ENCODE measurements at places on chromosomes 11 and 22.

DNA sequence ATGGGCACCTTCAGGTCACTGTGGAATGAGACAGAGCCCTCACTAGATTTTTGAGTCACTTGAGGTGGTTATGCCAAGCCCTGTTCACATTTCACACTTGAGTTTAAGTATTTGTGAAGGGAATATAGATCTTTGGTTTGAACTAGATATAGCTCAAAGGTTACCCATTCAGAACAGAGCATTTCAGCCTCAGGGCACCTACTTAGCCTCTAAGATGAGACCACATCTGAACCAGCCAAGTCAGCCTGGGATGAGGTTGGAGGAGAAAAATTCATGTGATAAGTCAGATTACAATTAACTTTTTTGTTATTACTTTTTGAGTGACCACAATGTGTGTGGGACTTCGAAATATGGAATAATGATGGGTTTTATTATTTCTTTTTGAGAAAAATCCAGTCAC lies 127.8 kb downstream of the TEAD1 start:
- DNase-seq = no peak

DNA sequence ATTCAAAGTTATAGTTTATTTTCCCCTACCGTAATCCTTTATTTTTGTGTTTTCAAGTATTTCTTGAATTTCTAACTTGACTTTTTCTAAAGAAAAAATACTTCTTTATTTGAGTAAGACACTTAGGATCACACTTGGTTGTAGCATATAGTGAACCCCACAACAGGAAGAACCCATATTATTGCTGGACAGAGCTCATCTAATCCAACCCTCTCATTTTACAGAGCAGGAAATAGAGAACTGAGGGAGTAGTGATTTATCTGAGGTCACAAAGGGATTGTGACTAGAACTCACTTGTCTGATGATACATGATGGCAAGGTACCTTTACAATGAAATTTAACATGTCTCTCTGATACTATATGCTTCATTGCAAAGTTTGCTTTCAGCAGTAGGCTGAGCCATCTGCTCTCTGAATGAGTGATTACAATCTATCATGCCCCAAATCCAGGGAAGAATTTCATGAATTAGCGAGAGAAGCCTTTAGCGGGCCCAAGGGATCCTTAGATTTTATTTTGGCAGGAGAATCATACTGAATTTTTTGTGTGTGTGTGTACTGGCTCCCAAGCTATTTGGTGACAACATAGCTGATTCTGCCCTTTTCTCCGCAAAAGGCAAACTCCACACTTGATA lies 9.8 kb downstream of the SLC17A6 start:
- DNase-seq = no peak

GRCh38 chr11:111305876-111306275 lies 7.5 kb downstream of the POU2AF3 start:
- DNase-seq = no peak

DNA sequence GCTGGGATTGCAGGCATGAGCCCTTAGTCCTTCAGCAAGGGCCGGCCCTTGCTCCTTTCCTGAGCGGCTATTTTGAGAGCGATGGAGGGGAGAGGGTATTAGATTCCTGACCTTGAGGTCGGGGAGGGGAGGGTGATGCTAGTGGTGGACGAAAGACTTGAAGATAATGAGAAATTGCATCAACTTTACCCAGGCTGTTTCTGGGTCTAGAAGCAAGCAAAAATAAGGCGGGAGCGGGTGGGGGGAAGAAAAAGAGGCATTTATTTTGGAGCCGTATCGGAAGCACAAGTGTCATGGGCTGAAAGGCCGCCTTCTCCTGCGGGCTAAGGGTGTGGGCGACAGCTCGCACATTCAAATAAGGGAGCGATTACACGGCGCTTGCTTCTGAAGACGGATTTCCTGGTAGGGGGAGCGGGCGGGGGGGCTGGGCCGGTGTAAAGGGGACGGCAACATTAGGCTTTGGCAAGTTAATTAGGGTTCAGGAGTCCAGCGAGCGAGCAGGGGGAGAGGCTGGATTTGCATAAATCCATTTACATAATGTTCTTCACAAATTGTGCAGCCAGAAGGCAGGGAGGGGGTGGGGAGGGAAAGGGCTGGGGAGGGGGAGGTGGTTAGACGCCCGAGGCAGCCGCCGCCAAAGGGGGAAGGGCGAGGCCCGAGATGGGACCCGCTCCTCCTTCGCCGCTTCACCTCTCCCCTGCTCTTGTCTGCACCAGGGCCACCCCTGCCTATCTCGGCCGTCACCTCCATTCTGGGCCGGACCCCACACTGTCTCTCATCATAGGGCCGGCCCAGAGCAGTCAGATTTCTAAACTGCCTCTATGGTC lies 245.9 kb downstream of the MIAT start:
- no peak for DNase-seq

DNA sequence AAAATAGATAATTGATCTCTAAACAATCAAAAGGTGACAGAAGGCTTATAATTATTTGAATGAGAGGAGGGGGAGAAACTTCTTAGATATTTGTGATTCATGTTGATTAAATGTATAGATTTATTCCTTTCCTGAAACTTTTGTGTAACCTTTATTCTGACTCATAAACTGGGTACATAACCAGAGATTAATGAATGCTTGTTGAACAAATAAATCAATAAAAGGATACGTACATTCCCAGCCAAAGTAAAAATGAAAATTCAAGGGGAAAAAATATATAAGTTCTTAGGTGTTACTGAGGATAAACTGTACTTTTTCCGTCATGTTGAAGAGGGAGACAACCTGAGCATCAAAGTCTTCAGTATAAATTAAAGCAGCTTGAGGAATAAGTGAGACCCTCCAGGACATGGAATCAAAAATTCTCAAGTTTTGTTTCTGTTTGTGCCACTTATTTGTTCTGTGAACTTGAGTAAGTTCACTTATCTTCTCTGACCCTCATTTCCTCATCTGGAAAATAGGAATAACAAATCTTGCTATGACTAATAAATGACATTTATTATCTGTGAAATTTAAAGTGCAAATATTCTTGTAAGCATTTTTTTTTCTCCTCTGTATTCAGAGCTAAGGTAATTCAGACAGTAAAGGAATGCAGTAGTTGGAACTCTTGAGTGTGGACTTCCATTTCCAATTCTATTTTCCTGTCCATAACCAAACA lies 195.4 kb downstream of the METTL15 start:
- DNase-seq = no peak

- no peak for DNase-seq
Measured at GRCh38 chr11:78345450-78345849, 72.2 kb downstream of the GAB2 start.

DNA sequence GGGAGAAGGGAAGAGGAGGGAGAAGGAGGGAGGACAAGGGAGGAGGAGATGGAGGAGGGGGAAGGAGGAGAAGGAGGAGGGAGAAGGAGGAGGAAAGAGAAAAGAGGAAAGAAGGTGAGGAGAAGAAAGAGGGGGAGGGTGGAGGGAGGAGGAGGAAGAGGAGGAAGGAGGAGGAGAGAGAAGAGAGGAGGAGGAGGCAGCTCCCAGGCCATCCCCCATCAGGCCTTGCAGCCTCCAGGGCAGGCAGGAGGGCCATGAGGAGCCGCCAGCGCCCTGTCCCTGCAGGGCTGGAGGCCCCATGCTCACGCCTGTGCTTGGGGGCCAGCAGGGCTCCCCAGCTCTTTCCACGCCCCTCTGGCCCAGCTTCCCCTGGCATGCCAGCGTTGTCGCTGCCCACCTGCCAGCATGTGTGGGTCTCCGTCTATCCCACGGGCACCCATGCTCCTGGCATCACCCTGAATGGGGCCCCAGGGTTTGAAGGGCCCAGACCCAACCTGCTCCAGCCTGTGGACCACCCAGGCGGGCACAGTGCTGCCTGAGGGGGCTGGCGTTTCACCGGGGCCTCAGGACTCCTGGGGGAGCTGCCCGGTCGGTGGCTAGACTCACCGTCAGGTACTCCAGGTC lies 5.2 kb downstream of the TSPAN32 start:
- no peak for DNase-seq

GRCh38 chr11:65538232-65538914 lies 13.5 kb downstream of the SCYL1 start:
- no peak for DNase-seq

DNA sequence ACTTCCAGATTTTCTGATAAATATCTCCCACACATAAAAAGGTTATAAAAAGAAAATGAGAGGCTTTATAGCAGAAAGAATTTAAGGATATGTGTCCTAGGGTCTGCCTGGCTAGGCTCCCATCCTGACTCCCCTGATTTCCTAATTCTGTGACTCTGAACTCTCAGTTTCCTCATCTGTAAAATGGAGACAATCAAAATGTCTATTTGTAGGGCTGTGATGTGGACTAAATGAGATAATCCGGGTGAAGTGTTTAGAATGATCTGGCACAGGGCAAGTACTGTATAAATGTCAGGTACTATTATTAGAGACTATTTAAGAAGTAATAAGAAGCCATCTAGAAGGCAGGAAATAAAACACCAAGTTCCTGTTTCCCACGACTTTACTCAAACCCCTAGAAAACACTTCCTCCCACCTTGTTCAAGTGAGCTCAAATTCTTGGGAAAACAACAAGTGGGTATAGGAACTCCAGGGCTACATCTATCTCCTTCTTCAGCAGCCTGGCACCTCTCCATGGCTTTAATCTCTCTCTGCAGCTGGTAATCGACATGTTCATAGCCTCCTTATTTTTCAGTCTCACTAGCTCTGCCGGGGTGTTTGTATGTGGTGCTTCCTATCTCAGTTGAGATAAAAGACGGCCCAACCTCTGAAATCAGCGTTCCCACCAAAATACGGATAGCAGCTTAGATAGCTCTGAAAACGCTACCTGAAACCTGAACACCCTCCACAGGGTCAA lies 6.7 kb downstream of the ASCC2 start:
- no peak for DNase-seq

GRCh38 chr11:119361056-119361787 lies 14.7 kb upstream of the MFRP start:
- peak; percentile 33 for DNase-seq

DNA sequence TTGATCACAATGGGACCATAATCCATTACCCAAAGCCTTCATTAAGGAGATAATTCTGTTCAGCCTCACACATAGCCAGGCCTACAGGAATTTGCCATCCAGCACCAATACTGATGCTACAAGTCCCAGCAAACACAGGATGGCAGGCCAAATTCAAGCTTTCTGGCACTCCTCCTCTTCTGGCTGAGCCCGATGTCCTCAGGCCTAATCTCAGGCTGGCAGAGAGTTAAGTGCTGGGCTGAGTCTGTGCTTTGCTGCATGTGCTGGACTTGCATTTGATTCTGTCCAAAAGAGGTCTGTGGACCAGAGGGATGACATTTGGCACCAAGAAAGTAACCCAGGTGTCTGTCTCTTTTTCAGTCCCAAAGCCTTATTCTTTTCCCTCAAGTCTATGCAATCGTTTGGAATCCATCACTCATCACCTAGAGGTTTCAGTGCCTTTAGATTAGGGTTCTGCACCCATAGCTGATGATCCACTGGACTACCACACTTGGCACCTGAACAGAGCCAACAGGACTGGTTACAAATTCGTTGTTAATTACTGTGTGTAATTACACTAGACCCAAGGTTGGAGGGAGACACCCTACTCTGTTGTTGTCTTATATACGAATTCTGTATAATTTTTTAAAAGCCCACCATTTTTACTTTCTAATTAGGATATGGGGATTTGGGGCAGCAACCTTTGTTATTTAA lies 19.4 kb upstream of the LIN7C start:
- no peak for DNase-seq

- DNase-seq = no peak
Measured at GRCh38 chr22:30425616-30426387, at the start of gene MTFP1. TSS of gene MTFP1 (plus strand) at chr22:30425768. CDS start at chr22:30425880, 112 bp downstream.

GRCh38 chr11:88357323-88358039 lies 19.9 kb upstream of the CTSC start:
- no peak for DNase-seq

DNA sequence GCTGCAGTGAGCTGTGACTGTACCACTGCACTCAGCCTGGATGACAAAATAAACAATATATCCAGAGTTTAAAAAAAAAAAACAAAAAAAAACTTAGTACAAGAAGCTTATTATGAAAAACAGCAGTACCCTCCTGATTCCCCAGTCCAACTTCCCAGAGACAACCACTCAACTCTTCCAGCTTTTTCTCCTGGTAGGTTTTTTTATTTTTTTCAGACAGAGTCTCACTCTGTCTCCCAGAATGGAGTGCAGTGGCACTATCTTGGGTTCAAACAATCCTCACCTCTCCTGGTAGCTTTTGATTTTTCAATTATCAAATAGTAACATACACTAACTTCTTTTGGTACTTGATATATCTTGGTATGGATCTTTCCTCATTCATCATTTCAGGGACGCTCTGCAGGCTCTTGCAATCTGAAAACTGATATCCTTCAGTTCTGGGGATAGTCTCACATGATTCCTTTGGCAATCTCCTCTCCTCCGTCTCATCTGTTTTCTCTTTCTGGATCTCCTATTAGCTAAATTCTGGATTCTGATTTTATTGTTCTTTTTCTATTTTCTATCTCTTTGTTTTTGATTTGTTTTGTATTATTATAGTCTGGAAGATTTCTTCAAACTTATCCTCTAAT lies 44.9 kb downstream of the ALG9 start:
- DNase-seq = no peak

DNA sequence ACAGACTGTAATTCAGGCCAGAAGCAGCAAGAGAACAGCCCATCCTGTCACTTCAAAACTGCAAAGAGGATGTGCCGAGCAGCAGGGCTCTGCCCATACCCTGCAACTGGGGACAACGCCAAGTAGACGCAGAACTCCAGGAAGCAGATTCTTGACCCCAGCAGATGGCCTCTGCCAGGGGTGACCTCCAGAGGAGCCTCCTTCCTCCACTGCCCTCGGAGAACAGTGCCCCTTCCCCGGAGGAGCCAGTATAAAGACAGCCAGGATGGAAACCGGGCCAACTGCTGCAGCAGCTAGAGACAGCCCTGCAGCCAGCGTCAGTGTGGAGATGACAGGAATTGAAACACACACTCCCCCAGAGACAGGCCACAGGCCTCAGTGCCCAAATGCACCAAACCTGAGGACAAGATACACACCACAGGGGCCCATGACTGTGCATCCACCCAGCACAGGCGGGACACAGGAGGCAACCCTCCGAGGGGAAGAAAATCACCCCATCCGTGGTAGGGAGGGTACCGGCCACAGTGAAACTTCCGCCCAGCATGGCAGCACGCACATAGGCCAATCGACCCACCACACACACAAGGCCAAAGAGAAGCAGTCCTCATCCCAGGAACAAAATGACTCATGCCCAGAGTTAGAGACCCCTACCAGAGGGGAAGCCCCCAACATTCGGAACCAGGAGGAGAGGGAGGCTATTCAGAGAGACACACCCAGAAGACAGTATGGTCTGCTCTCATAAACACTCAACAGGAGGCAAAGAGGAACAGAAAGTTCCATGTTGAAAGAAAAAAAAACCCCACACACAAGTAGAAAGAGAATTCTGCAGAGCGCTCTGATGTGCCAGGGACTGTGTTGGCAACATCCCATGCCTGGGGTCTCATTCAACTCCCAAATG lies 5.6 kb downstream of the AHNAK start:
- DNase-seq = no peak

GRCh38 chr11:111185266-111185665 lies 60.3 kb upstream of the POU2AF2 start:
- DNase-seq = no peak
